ENCODE measurements at places on chromosomes 5 and 9. TPM values are rescaled to one million over a fixed set of nuclear protein-coding genes. Genes with fewer than 3 reads are reported as not detected.

GRCh38 chr9:13744261-13744901 is 464.9 kb upstream of the MPDZ start:
- no peak for DNase-seq

DNA sequence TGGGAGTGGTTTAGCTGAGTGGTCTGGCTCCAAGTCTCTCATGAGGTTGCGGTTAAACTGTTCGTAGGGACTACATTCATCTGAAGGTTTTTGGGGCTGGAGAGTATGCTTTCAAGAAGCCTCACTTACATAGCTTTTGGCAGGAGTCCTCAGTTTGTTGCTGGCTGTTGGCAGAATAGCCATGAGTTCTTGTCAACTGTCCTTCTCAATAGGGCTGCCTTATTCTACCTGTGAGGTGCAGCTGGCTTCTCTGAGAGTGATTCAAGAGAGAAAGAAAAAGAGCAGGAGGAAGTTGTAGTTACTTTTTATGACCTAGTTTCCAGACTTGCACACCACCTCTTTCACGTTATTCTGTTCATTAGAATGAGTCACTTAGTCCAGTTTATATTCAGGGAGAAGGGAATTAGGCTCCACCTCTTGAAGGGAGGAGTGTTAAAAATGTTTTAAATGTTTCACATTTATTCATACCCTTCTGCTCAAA is 33.2 kb downstream of the YTHDC2 start:
- no peak for DNase-seq

The DDX4 gene
- 0.19 TPM for total RNA-seq

DNA sequence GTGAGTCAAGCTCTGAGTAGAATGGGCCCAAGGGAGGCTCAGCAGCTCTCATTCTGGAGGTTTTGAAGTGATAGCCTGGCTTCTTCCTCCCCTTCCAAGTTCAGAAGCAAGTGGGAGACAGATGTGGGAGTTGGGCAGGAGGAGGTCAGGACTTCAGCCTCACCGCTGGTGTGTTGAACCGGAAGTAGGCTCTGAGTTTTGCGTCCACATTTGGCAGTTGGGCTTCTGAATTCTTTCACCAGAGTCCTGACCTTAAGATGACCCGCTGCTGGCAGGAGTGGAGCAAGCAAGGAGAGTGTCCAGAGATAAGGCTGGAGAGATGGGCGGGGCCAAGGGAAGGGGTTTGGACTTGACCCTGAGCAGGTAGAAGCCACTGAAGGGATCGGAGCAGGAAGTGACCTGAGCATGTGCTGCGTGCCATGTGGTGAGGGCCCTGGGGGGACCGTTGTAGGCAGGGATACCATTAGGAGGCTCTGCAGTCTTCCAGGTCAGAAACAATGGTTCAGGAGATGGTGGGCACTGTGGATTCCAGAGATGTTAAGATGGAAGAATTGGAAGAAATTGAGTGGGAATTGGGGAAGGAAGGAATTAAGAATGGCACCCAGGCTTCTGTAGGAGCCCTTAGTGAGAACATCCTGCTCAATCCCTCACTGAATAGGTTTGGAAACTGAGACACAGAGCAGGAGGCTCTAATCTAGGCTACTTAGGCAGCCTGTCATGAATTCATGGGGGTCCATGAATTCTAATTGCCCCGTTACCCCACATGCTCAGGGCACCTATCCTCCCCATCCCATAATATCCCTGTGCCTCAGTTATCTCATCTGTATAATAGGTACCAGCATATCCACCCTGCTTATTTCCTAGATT is 25.9 kb downstream of the GALNT12 start:
- no peak for DNase-seq

Data from activated CD4-positive, alpha-beta T cell treated with anti-CD3 and anti-CD28 coated beads, Interleukin-2, amount 10 ng/mL, durations not matched to agents 24 days and 14 days (primary cell).